Esophagus mucosa (tissue), 1 donor: ENCODE measurements at places on chromosomes 7 and 10. TPM values are rescaled to one million over a fixed set of nuclear protein-coding genes. Genes with fewer than 3 reads are reported as not detected.

DNA sequence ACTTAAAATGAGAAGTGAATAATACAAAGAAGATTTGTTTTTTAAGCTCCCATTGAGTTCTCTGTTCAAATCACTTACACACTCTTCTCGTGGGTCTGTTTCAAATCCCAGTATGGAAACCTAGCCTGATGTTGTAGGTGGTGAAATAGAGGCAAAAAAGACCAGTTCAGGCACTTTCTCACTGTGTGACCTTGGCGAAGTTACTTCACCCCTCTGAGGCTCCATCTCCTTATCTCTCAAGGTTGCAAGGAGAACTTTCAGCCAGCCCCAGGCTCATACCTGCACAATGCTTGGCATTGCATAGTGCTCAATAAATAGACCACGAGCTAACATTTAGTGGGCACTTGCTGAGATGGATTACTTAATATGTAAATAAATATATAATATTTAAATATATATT, 90.1 kb downstream of the PRLHR start:
- no peak for ATAC-seq

DNA sequence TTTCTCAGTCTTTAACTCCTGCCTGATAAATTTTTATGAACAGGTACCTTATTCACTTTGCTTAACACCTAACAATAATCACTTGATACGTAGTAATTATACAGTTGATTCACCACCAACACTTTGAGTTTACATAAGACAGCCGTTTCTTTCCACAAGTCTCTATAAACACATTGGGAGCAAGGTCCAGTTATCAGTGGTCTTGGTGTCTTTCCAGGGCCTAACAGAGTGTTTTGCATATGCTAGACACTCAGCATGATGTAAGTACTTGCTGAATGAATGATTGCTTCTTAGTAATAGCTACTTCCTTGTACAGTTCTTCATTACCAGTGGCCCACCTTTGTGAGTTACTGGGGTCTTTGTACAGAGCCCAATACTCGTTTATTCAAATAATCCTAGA, 6.4 kb downstream of the CLDN12 start:
- ATAC-seq = no peak

ERVW-1 gene
- total RNA-seq = not detected

- no peak for ATAC-seq
These were observed 80.7 kb downstream of the SPDYE5 start for GRCh38 chr7:75572814-75573213.

ST7 gene
- total RNA-seq = 8.2 TPM

DNA sequence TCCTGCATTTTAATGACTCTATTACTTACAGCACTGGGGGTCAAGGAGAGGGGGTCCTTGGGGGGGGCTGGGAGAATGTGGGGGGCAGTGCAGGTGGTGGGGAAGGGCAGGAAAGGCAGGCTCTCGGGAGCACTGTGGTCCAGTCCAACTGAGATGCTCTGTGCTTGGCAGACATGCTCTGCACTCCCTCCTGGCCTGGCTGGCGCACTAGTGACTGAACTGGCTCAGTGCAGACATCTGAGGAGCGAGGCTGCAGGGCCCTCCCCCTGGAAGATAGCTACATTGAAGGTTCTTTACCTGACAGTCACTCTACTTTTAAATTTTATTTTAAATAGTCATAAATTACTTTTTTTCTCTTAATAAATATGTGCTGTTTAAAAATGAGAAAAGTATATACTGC, 105.7 kb downstream of the NEURL1 start:
- no peak for ATAC-seq

OPALIN gene
- not detected for total RNA-seq

GRCh38 chr10:53233749-53234148, 461.2 kb upstream of the MBL2 start:
- ATAC-seq = no peak

DNA sequence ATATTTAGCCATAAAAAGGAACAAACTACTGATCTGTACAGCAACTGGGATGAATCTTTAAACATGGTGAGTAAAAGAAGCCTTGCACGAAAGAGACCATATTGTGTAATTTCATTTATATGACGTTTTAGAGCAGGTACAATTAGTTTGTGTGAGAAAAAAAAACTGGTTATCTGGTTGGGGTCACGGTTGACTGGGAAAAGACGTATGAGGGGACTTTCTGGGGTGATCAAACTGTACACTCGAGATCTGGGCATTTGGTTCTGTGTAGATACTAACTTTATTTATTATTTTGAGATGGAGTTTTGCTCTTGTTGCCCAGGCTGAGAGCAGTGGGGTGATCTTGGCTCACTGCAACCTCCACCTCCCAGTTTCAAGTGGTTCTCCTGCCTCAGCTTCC, 4.2 kb downstream of the PRKRIP1 start:
- no peak for ATAC-seq

PDE6C gene
- not detected for total RNA-seq

GDF2 gene
- not detected for total RNA-seq

HMX2 gene
- total RNA-seq = not detected

DNA sequence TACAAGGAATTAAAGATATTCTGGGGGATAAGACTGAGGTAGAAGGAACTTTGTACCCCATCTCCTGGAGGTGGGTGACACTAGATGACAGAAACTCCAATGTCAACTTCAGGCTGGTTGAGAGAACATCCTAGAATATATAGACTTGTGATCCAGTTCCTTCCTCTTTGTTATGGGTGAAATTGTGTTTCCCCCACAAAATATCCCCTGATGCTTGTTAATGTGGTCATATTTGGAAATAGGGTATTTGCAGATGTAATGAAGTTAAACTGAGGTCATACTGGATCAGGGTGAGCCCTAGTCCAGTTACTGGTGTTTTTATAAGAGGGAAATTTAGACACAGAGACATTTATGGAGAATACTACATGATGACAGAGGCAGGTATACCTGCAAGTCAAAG, 114.0 kb upstream of the NAMPT start:
- ATAC-seq = no peak

UPK3BL2 gene
- total RNA-seq = 88.8 TPM

DNA sequence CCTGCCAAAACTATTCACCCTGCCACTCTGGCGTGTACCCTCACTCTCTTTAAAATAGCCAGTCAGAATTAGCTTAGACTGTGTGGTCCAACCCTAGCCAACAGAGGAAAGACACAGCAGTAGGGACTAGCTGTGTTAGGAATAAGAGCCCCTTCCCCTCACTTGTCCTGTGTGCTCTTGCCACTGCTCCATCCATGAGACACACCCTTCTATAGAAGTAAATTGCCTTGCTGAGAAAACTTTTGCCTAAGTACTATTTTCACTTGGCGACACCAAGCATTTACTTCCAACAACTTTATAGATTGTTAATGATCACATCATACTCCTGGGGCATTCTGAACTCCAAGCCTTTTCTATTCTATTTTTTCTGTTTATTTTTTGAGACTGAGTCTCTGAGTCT, 170.2 kb upstream of the TRIM24 start:
- no peak for ATAC-seq

TWIST1 gene
- 0.64 TPM for total RNA-seq

GRCh38 chr7:39128287-39128843, 150.7 kb downstream of the POU6F2 start:
- no peak for ATAC-seq

GRCh38 chr7:152968514-152968913, 209.0 kb downstream of the ACTR3B start:
- no peak for ATAC-seq

GRCh38 chr7:69635555-69636185, 37.4 kb downstream of the AUTS2 start:
- ATAC-seq = no peak

- ATAC-seq = no peak
These were observed 799.6 kb downstream of the GRM8 start for GRCh38 chr7:126453104-126453503.

DNA sequence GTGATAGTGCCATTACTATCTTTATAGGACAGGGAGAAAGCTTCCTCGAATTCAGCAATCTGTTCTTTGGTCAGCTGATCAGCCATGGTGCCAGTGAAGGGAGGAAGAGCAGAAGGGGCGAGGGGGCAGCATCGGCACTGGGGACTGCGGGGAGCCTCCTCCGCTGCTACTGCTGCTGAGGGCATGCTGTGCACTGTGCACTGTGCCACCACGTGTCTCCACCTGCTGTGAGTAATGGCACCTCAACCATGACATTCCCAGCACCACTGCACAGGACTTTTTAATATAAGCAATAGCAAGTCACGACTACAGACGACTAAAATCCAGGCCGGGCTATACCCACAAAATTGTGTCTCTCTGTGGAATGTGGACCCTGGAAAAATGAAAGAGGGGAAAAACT, 105.0 kb upstream of the LANCL2 start:
- ATAC-seq = no peak

GRID2IP gene
- total RNA-seq = 0.12 TPM

ADRB1 gene
- 0.04 TPM for total RNA-seq

DNA sequence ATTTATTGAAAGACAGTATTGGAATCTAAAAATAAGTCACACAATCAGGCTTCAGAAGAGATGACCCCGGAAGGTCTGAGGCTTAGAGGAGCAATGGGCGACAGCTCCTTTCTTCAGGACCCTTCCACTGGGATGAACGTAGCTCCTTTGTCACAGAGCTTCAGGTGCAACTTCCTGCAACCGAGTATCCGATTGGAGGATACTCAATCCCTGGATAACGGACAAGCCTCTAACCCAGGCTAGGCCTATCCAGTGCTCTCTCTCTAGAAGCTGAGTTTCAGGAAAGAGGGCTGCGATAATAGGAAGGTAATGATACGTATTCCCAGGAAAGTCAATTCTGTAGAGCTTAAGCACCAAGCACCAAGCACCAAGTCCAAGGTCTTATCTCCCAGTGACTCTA, 349.4 kb upstream of the NPSR1 start:
- ATAC-seq = no peak

GRCh38 chr10:95408148-95408960, 117.6 kb upstream of the PDLIM1 start:
- ATAC-seq = peak; percentile 83

SPDYE5 gene
- not detected for total RNA-seq

GRCh38 chr7:45451342-45452035, 122.7 kb upstream of the ADCY1 start:
- no peak for ATAC-seq

DNA sequence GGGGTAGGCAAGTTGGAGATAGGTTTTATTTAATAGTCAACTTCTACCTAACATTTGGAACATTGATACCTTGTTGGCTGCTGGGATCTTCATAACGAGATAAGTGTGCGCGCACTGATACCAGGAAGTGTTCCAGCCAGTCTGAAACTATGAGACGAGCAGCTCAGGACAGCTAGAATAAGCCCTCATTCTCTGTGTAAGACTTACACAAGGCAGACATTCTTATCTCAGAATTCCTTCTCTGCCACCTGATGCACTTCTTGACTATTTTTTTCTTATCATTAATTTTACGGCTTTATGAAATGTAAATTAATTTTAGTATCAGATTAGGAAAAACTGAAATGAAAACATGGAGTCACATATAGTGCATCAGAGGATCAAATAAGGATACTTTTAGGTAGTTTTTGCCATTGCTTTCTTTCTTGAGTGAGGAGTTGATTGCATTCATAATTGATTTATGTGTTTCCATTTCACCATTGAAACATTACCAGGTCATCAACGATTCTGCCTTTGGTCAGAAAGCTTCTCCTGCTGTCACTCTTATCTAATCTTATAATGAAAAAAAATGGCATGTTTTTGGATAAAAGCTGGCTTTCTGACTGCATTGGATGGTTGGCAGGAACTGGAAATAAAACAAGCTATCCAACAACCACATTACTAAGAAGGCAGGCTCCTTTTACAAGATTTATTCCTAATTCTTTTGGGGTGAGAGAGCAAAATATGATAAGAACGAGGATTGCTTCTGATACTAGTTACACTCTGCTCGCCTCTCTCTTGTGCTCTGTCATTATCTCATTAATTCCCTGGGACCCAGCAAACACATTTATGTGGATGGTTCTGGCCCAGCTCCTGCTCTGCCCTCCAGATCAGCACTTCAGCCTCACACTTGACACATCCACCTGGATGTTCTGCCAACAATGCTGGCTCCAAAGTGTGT, 40.4 kb upstream of the ABCB5 start:
- ATAC-seq = no peak

DNA sequence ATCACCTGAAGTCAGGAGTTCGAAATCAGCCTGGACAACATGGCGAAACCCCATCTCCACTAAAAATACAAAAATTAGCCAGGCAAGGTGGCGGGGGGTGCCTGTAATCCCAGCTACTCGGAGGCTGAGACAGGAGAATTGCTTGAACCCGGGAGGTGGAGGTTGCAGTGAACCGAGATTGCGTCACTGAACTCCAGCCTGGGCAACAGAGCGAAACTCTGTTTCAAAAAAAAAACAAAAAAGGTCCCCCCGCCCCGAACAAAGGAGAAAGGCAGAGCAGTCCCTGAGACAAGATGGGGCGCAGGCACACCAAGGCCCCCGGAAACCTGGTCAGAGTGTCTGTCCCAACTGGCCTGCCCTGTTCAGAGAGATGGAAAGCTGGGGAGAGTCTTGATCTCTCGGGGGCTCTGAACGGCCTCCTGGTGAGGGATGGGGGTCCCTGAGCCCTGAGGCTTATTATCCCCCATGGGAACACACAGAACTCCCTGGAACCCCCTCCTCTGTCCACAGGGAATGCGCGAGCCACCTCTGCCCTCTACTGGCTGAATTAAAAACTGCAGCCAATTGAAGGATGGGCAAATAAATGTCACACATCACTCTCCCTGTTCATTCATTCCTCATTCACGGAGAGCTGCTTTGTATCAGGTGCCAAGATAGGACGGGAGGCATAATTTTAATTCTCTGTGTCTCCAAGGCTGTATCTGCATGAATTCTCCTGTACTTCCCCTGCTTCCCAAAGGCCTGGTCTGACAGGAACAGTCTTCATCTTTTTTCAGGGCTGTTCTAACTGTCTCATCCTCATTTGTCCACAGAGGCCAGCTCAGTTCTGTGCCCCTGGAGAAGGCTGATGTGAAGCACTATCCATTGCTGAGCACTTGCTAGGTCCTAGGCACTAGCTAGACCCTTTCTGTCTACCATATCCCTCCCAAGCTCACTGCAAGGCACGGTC, 28.9 kb downstream of the MAT1A start:
- ATAC-seq = peak; percentile 40

GPR37 gene
- total RNA-seq = 5.9 TPM

DNA sequence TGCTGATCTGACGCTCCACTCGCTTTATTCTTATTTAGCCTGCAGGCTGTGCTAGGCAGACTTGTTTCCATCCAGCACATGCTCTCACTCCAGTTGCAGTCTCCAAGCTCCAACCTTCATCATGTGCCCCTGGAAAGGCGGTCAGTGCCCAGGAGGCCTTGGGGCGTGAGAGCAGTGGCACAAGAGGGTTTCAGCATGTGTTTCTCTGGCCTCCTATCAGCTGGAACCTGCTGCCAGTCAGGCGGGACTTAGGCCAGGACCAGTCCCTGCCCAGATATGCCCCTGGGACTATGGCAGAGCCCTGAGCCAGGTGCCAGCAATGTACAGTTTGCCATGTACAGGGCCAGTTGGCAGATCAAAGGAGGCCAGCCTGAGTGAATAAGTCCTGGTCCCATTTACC, 330.2 kb upstream of the FZD1 start:
- ATAC-seq = no peak

AZGP1 gene
- total RNA-seq = 10.8 TPM
